ENCODE measurements at places on chromosomes 16 and 17.

- no peak for DNase-seq
Measured at GRCh38 chr17:43350888-43351361, 47.9 kb upstream of the ARL4D start.

GRCh38 chr16:56038564-56039098 lies 152.7 kb upstream of the GNAO1 start:
- no peak for DNase-seq

DNA sequence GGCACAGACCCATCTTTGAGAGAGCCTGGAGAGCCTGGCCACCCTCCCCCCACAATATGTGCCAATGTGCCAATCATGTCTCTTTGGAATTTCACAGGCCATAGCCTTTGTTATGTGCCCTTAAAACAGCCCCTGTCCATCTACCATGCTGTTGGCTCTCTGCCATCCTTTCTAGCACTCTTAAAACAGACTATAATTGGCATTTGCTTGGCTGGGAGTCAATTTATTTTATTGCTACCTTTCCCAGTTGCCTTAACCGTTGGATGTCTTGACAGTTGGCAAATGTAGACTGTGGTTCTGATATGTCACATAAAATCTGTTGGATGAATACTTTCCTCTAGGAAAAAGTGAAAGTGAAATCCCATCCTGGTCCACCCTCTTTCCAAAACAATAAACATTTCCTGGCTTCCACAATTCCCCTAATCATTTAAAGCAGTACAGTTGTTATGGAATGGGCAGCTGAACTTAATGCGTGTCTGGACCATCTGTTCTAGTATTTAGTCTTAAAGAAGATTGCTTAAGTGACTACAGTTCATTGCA lies 394.0 kb downstream of the KCNJ2 start:
- peak; percentile 42 for DNase-seq

GRCh38 chr17:42667088-42667951 lies 8.2 kb downstream of the TUBG2 start:
- DNase-seq = peak; percentile 24

GRCh38 chr17:15501282-15501681 lies 33.9 kb upstream of the CDRT4 start:
- no peak for DNase-seq

Data from right hindlimb (tissue), 1 donor.